Panc1 (cell line): ENCODE measurements at places on chromosomes 4 and X.

DNA sequence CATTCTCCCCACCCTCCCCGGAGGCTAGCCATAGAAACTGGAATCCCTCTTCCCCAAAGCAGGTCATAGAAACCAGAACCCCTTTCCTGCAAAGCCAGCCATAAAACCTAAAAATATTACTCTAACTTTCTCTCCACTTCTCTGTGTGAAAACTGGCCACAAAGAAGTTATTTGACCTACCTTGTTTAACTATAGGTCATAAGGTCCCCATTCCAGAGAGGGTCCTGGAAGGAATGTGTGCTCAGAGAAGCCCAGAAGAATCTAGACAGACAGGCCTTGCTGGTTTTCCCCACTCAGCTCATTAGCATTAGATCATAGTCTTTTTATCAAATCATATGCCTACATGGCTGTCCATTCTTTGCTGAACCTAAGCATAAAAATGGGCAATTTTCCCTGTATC lies 52.8 kb upstream of the TEX13A start:
- DNase-seq, result no peak

DNA sequence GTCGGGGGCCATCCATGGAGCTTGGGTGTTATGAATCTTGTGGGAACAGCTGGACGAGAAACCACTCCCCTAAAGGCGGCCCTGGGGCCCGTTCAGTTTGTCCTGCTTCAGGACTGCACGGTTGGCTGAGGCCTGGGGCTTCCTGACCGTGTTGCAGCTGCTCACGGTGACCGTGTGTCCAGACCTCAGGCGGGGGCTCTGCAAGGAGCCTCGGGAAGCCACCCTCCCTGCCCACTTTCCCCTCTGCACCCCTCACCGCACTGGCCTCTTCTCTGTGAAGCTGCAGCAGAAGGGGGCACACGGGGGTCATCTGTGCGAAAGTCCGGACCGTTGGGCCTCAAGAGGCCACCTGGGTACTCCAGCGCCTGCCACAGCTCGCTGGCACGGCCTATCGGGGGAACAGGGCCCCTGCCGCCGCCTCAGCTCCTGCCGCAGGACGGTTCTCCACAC lies 29.4 kb downstream of the UVSSA start:
- DNase-seq, result no peak

GRCh38 chrX:152821145-152821765 lies 9.3 kb downstream of the CETN2 start:
- DNase-seq, result no peak

DNA sequence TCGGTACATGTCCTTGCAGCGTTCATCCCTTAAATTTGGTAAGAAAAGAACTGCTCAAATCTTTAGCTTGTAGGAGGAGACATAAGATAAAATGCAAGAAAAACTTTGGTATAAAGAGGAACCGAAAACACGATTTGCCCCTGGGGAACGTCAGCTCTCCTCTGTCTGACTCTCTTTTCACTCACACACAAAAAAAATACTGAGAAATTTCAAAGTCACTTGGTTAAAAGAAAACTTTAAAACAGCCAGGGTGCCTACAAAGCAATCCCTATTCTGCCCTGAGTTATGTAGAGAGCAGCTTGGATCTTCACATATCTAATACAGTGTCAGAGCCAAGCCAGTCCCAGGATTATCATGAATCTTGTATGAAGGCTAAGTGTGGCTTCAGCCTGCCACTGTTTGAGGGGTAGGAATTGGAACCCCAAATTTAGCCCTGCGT lies 248.5 kb upstream of the CXXC4 start:
- no peak for DNase-seq

DNA sequence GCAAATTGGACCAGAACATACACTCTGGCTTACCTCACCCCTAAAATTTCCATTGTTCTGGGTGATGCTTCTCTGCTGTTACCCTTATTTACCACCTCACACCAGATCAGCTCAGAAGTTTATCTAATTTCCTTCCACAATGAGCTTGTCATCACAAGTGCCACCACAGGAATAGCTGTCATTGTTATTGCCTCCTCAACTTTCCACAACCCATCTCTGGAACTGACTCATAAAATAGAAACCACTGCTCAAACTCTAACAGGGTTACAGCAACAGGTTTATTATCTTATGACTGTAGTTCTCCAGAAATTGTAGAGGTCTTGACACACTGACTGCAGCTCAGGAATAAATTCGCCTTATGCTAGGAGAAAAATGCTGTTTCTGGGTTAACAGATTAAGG lies 52.7 kb downstream of the ZNF718 start:
- DNase-seq, result no peak

DNA sequence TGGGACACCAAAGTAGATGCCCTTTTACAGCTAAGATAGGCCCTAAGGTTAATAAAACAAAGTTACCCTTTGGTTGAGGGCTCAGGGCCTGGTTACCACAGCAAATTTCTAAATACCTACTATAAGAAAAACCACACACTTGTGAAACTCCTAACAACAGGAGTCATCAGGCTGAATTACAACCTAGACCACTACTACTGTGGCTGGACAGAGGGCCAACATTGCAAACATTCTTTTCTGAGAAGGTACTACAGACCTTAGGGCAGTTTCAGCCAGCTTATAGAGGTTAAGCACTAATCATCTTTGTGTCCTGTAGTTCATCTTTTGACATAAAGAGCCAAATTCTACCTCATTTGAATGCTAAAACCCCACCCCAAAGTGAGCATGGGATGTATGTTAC lies 504.0 kb downstream of the RAPGEF2 start:
- DNase-seq, result no peak

DNA sequence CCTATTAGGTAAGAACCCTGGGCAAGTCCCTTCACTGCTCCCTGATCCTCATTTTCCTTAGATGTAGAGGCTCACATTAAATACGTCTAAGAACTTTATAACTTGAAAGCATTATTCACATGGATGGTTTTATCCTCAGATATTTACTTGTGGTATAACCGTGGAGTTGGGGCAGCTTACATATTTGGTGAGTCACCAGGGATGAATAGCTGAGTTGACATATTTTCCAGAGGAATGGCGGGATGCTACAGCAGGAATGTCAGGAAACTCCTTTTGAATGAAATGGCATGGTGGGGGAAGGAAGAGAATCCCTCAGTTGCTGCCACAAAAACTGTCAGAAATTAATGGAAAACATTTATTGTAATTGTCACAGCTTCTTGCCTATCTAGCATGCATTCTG lies 165.3 kb upstream of the RPS6KA3 start:
- DNase-seq, result no peak

GRCh38 chr4:2696423-2696822 lies 59.7 kb downstream of the TNIP2 start:
- no peak for DNase-seq

GRCh38 chr4:134200811-134201215 lies 776 bp downstream of the PABPC4L start:
- no peak for DNase-seq

GRCh38 chrX:110852180-110852579 lies 56.6 kb upstream of the CHRDL1 start:
- DNase-seq, result no peak

- no peak for DNase-seq
Measured at GRCh38 chr4:43244688-43245382, 352.3 kb downstream of the GRXCR1 start.

GRCh38 chr4:40842318-40842717 lies 92.6 kb downstream of the NSUN7 start:
- DNase-seq, result no peak

- DNase-seq, result no peak
Measured at GRCh38 chrX:111507933-111508332, 3.5 kb upstream of the SERTM2 start.

DNA sequence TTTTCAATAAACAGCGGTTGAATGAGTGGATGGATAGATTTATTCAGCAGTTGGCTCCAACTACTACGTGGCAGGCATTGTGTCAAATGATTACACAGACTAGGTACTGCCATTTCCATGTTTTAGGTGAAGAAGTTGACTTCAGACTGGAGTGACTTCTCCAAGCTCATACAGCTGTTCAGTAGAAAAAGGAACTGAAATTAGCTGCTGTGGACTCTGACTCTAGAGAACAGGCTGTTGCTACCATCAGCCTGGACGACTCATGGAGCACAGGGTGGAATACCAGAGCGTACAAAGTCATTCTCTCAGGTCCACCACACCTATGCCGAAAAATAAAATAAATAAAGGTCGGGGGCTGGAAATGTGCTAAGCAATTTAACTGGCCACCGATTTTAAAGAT lies 45.3 kb downstream of the TENM3 start:
- no peak for DNase-seq

DNA sequence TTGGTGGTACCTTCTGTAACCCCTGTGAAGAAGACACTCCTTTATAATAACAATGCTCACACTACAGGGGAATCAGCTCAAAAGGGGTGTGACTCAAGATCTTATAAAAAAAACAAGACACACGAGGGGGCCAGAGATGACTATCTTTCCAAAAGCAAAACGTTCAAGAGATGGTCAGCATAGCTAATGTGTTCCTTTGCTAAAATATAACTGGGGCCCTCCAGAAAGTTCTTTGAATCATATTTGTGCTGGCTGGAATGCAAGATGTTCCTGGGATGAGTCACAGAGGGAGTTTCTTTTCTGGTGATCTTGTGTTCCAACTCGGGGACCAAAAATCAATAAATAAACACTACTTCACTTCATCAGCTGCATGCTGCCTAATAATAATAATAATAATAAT lies 46.5 kb downstream of the RAI2 start:
- DNase-seq, result no peak

GRCh38 chr4:80610845-80611677 lies 275.5 kb downstream of the CFAP299 start:
- DNase-seq, result no peak

- no peak for DNase-seq
Measured at GRCh38 chr4:165129924-165130323, 17.3 kb upstream of the TMEM192 start.
